ENCODE measurements at places on chromosomes 2 and 18. TPM values are rescaled to one million over a fixed set of nuclear protein-coding genes. Genes with fewer than 3 reads are reported as not detected.

DNA sequence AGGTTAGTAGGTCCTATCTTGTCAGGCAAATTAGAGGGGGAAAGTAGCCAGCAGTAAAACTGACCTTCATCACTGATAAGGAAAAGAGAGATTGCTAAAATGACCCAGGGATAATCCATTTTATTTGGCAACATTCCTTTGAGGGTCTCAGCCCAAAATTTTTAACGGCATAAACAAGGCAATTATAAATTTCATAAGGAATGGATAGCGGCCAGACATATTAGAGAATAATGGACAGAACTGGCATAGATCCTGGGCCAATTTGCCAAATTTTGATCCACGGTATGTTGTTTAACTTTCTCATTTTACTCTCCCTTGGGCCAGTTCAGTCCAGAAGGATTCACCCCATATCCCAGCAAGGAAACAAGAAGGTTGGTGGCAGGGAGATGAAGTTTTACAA, 170.4 kb upstream of the BCL2L11 start:
- H3K27ac ChIP-seq: no peak overlapping the region
- no peaks in the 10 kb centered on the region for H3K4me1 ChIP-seq
- H3K27me3 ChIP-seq: no peaks in the 10 kb centered on the region
- no peak for DNase-seq
- no peaks in the 10 kb centered on the region for H3K36me3 ChIP-seq

DNA sequence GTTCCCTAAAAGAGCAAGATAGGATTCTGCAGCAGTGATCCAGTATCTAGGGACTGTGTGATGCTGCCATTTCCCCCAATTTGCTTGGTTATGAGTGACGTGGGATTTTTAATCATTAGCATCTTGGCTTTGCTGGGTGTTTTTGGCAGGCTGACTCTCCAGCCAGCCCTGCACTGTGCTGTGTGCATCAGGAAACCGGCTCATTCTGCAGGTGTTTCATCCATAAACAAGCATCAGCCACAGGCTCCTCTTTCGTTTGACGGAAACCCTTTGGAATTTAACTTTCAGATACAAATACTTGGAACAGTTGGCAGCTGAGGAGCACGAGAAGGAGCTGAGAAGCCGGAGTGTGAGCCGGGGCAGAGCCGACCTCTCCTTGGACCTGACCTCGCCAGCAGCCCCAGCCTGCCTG, 135.9 kb downstream of the TPGS2 start:
- no peak for DNase-seq
- H3K27me3 ChIP-seq: no peaks in the 10 kb centered on the region
- H3K36me3 ChIP-seq: no peaks in the 10 kb centered on the region
- H3K4me3 ChIP-seq: no peak overlapping the region

Gene FOXI3
- total RNA-seq: not detected

- no peak within 1 kb of the TSS for H3K27ac ChIP-seq
- H3K36me3 ChIP-seq: no peaks in the 10 kb centered on the region
- H3K4me1 ChIP-seq: no peaks in the 10 kb centered on the region
- no peaks in the 10 kb centered on the region for H3K27me3 ChIP-seq
These were observed at the start of gene UNC80 for GRCh38 chr2:209771474-209772289. TSS of gene UNC80 (plus strand) at chr2:209771832. CDS start at chr2:209772073, 241 bp downstream.

DNA sequence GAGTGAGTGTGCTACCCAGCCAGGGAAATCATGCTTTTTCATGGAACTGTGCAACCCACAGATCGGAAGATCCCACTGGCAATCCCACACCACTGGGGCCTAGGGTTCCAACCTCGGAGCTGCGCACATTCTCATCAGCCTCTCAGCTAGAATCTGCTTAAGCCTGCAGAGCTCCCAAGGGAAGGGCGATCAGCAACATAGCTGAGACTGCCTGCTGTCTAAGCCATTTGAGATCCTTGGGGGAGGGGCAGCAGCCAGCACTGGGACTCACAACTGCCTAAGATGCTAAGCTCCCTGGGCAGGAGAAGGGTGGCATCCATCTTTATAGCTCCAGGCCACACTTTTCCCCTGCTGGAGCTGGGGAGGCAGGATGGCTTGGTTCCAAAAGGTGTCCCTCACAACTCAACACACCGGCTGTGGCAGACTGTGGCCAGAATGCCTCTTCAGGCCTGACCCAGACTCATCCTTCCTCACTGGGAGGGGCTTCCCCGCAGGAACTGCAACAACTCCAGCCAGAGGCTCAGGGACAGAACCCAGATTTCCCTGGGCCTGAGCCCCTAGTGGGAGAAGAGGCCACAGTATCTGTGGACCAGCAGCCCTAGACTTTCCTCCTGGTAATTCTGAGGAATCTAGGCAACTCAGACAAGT, 1133.3 kb upstream of the PIK3C3 start:
- no peak overlapping the region for H3K27ac ChIP-seq
- no peak overlapping the region for H3K4me3 ChIP-seq
- no peaks in the 10 kb centered on the region for H3K36me3 ChIP-seq
- no peaks in the 10 kb centered on the region for H3K27me3 ChIP-seq
- H3K4me1 ChIP-seq: no peaks in the 10 kb centered on the region
- DNase-seq: no peak

Gene RASGRP3
- total RNA-seq: 3.9 TPM

DNA sequence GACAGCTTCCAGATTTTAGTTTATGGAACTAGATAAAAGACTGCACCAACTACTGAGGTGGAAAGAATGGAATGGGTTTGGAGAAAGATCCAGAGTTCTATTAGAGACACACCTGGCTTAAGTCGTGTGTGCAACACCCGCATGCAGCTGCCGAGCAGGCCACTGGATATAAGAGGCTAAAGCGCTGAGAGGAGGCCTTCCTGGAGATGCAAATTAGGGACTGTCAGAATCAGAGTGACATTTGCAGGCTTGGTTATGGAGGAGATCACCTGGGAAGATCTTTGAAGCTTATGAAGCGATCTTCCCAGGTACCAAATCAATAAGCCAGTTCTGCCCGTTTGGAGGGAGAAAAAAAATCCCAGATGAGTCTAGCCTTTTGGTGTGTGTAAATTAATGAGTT, 30.4 kb upstream of the KLHL29 start:
- no peak for DNase-seq
- H3K27ac ChIP-seq: no peak overlapping the region
- no peaks in the 10 kb centered on the region for H3K4me1 ChIP-seq
- no peaks in the 10 kb centered on the region for H3K27me3 ChIP-seq
- no peaks in the 10 kb centered on the region for H3K36me3 ChIP-seq

Gene PPM1G
- total RNA-seq: 53.8 TPM

- no peaks in the 10 kb centered on the region for H3K36me3 ChIP-seq
- no peak for DNase-seq
- H3K4me3 ChIP-seq: no peak overlapping the region
- H3K27me3 ChIP-seq: no peaks in the 10 kb centered on the region
- no peak overlapping the region for H3K27ac ChIP-seq
- no peaks in the 10 kb centered on the region for H3K4me1 ChIP-seq
These were observed 864.2 kb downstream of the SLC4A3 start for GRCh38 chr2:220491670-220492069.
